ENCODE measurements at places on chromosomes 11 and 22.

DNA sequence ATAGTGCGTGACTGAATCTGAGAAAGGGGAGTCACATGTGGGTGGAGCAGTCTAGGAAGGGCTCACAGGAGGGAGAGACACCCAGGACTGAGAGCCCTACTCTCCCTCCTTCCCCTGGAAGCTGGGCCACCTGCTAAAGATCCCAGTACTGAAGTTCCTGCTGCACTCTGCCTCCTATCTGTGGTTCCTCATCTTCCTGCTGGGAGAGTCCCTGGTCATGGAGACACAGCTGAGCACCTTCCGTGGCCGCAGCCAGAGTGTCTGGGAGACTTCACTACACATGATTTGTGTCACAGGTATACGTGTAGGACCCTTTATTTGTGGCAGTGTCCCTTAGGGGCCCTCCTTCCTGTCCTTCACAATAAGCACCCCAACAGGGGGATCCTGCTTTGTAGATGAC is 19.3 kb downstream of the ART5 start:
- DNase-seq: no peak

GRCh38 chr11:41613326-41613725 is 153.9 kb upstream of the LRRC4C start:
- DNase-seq: no peak

DNA sequence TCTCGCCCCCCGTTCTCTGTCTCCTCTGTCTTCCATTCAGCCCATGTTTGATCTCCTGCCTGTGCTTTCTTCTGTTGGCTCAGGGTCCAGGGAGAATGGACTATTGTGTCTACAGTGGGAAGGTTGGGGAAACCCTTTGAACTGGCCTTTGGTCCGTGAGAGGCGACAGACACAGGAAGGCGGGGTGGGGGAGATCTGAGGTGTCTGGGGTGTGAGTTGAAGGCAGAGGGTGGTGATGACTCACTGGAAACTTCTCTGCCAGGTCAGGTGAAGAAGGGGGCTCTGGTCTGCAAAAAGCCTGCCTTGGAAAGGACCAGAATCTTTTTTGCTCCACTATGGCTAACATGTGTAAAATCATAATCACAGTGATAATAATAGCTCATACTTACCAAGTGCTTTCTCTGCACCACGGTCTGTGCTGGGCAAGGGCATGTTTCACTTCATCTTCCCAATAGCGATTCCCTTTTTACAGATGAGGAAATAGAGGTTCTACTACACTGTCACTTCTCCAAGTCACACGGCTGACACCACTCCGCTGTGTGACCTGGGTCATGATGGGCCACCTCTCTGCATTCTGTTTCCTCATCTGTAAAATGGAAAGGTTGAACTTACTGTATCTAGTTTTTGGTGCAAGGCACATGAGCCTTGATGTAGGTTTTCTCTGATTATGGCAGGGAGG is 99.8 kb upstream of the ALX4 start:
- DNase-seq: no peak

GRCh38 chr11:75024764-75025211 is 36.1 kb downstream of the NEU3 start:
- DNase-seq: no peak

DNA sequence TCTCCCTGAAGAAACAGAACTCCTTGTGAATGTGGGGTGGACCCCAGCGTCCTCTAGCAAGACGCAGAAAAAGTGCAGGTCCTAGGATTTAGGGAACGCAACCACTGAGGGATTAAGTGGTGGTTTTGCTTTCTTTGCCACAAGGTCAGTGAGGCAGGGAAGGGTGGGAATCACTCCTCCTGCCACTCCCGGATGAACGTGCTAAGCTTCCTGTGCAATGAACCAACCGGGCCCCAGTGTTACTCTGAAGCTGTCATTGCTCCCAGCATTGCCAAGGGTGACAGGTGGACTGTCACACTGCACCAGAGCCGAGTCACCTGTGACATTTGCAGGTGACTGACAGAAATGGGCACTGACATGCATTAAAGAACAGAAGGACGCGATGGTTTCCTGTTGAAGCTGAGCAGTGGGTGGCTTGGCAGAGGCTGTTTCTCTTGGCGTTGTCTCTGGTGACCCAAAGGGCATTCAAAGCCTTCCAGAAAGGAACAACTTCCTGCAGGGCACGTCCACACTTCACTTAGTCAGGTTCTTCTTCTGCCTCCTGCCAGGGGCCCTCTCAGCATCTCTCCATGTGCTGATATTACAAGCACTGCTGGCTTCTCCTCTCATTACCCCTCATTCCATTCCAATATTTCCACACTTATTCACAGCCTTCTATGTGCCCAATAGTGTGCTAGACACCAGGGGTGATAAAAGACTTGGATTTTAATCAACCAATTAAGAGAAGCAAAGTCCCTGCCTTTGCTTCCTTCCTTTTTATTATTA is 9.7 kb downstream of the KIRREL3 start:
- no peak for DNase-seq

Data from activated T-helper 1 cell treated with Interleukin-2 at 50 U/mL for 16 hours (primary cell).